ENCODE measurements at places on chromosomes 6 and 20.

- no peak for DNase-seq
Observed at GRCh38 chr6:170058878-170059485, 231.9 kb downstream of the DLL1 start.

- no peak for DNase-seq
Observed at GRCh38 chr6:40328386-40328985, 258.7 kb downstream of the LRFN2 start.

DNA sequence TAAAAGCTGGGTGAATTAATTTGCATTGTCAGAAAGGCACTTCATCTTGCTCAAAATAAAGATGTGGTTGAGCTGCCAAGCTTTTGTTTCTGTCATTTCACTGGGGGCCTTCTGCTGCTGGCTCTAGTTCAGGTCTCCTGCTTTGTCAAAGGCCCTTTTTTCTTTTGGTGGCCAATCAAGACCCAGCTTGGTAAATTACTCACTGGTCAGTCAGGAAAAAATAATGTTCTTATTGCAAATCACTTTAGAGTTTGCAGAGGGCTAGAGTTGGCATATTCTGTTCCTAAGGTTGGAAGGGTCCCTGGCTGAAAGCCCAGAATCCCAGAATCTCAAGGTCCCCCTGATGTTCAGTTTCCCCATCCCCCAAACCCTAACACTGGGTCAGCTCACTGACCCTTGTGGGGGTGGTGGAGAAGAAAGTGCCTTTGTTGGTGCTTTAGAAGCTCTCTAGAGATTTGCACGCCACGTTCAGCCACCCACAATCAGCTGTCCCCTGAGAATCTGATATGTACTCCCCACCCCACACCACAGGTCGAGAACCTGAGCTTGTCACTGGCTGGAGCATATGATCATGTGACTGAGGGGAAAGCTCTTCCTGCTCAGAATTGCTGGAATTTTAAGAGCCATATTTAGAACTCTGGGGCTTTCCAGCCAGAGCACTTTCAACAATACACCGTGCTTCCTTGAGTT is 21.7 kb upstream of the BNIP5 start:
- no peak for DNase-seq

DNA sequence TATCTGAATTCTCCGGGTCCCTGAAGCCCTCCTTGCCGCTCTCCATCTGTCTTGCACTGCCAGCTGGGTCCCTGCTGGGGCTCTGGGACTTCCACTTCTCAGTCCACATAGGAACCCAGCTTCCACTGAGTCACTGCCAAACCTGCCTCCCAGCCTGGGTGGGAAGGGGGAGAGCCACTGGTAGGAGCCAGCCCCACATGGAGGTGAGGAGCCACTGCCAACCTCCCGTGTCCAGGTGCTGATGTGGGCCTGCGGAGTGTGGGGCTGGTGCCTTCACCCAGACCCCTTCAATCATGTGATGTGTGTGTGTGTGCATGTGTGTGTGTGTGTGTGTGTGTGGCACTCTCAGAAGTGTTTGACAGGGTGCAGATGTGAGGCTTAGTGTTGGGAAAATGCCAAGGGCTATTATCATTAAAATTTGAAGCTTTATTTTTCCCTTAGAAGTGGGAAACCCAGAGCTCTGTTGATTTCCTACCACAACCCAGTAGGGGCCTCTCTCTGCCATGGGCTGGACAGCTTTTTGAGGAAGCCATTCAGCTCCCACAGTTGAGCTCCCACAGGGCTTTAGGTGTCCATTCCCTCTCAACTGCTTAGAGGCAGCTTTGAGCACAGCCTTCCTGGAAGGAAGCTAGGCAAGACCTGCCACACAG is 9.3 kb upstream of the SGK2 start:
- no peak for DNase-seq

GRCh38 chr6:53441035-53441493 is 92.3 kb upstream of the ELOVL5 start:
- DNase-seq: peak; percentile 22

DNA sequence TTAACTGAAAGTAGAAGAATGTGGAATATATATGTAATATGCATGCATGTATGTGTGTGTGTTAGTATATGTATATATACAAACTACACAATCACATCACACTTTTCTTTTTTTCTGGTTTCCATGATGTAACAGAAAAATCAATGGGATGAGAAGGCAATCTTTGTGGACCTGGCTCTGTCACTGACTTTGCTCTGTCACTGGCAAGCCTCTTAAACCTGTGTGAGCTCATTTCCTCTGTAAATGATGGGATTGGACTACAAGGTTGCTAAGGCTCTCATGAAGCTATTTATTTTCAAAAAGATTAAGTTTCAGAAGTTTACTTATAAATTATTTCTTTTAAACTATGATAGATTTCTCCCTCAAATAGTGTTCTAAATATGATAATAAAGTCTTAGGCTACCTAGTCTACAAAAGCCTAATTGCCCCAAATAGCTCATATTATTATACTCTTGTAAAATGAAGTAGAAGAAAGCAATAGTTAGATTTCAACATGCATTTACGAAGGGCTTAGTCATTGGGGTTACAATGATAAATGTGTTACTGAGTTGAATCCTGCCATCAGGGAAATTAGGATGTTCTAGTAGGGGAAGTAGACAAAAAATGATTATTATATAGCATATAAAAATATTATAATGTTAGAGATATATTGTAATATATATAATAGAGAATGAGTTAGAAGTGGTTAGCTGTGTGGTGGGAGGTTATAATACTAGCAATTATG is 129.3 kb downstream of the AFG1L start:
- no peak for DNase-seq

- DNase-seq: peak; percentile 70
Observed at GRCh38 chr6:73519926-73520687, 725 bp downstream of the EEF1A1 start.

DNA sequence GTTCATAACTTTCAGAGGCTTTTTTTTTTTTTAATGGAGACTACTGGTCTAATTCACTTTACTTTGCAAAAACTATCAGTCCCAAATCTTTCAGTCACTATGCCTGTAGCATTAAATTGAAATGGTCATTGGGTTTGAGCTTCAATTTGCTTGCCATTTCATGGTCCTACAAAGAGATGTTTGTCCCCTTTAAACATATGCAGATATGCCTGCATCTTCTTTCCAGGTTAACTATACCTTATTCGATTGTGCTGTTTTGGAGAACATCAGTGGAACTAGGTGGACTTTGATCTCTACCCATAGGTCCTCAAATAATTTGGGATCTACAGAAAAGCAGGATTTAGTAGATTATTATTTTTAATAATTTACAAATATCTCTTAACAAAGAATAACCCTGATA is 4.6 kb downstream of the POU3F2 start:
- DNase-seq: no peak

DNA sequence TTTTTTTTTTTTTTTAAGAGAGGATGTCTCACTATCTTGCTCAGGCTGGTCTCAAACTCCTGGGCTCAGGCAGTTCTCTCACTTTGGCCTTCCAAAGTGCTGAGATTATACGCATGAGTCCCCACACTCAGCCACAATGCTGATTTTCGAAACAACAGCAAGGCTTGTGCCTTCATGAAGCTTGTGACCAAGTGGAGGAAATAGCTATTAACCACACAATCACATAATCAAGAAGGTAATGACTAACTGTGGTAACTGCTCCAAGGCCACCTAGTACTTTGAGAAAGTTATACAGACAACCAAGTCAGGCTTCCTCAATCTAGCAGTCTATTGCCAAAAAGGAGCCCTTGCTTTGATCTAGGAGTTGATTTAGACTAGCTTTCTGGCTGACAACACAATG is 46.3 kb downstream of the SOD2 start:
- DNase-seq: no peak

GRCh38 chr6:116278854-116279231 is 887 bp downstream of the TSPYL1 start:
- no peak for DNase-seq

DNA sequence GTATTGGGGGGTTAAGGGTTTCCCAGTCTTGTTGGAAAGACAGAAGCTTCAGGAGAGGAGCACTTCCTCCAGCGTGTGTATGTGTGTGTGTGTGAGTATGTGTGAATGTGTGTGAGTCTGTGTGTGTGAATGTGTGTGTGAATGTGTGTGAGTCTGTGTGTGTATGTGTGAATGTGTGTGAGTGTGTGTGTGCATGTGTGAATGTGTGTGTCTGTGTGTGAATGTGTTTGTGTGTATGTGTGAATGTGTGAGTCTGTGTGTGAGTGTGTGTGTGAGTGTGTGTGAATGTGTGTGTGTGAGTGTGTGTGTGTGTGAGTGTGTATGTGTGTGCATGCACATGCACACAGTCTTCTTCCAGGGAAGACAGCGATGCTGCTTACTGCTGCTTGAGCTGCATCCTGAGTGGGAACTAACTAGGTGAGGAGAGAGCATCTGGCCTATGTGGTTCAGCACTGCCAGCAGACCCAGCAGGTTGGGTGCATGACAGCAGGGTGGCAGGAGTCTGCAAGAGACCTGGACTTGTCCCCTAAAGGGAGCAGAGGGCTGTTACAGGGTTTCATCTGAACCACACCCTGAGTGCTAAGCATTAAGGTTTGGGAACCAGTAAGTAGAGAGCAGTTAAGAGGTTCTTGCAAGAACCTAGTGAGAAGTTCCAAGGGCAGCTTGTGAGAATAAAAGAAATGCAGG is 22.7 kb upstream of the CCND3 start:
- DNase-seq: no peak

GRCh38 chr20:5908981-5909380 is 41.4 kb downstream of the TRMT6 start:
- no peak for DNase-seq

DNA sequence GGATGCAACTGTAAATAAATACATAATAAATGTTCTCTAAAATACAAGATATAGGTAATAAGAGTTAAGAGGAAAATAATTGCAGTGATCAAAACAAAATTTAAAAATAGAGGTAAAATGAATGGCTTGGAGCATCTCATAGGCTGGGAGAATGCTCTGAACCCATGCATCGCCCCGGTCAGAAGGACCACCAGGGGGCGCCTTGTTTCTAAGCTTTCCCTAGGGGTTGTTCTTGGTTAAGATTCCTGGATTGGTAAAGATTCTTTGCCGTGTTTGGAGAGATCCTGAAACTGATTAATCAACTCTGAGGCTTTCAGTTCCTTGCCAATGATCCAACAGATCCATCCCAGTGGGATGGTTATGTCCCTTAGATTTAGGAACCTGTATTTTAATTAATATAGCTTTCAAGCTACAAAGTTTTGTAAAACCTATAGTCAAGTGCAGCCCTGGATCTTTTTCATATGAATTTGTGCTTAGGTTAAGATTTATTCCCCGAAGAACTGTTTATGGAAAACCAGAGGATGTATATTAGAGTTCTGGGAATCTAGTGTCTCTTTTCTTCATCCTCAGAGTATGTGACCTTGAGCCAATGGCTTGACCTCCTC is 45.3 kb upstream of the PRELID3B start:
- DNase-seq: peak; percentile 69

GRCh38 chr6:2158596-2159271 is 86.7 kb downstream of the GMDS start:
- DNase-seq: peak; percentile 20

GRCh38 chr6:5199702-5200101 is 61.0 kb downstream of the LYRM4 start:
- DNase-seq: no peak
